Breast epithelium (tissue), 4 donors: ENCODE measurements at places on chromosomes 1 and 21. TPM values are rescaled to one million over a fixed set of nuclear protein-coding genes. Genes with fewer than 3 reads are reported as not detected.

Gene GSTM5
- total RNA-seq, result 1.8 TPM

- no peaks in the 10 kb centered on the region for H3K4me1 ChIP-seq
- no peaks in the 10 kb centered on the region for H3K27me3 ChIP-seq
- H3K27ac ChIP-seq, result peak overlapping the region; percentile 21
Observed at GRCh38 chr1:94273111-94273510, 35.7 kb upstream of the ARHGAP29 start.

Gene RBM11
- total RNA-seq, result 5.6 TPM

- no peaks in the 10 kb centered on the region for H3K27me3 ChIP-seq
- H3K4me3 ChIP-seq, result no peak overlapping the region
- no peaks in the 10 kb centered on the region for H3K4me1 ChIP-seq
- no peak for DNase-seq
Observed at GRCh38 chr1:40264354-40264781, 6.3 kb downstream of the ZMPSTE24 start.

Gene CA14
- not detected for total RNA-seq
